Activated naive CD8-positive, alpha-beta T cell treated with anti-CD3 and anti-CD28 coated beads, Interleukin-2, amount 50 U/mL, for 24 hours (primary cell): ENCODE measurements at places on chromosomes 3 and 15.

GRCh38 chr3:136731274-136731884 is 20.8 kb downstream of the STAG1 start:
- H3K27me3 ChIP-seq, result no peaks in the 10 kb centered on the region
- H3K36me3 ChIP-seq, result no peaks in the 10 kb centered on the region
- no peak overlapping the region for H3K4me3 ChIP-seq
- no peak for DNase-seq
- peaks cover 75% of the 10 kb centered on the region for H3K4me1 ChIP-seq
- H3K27ac ChIP-seq, result no peak overlapping the region

DNA sequence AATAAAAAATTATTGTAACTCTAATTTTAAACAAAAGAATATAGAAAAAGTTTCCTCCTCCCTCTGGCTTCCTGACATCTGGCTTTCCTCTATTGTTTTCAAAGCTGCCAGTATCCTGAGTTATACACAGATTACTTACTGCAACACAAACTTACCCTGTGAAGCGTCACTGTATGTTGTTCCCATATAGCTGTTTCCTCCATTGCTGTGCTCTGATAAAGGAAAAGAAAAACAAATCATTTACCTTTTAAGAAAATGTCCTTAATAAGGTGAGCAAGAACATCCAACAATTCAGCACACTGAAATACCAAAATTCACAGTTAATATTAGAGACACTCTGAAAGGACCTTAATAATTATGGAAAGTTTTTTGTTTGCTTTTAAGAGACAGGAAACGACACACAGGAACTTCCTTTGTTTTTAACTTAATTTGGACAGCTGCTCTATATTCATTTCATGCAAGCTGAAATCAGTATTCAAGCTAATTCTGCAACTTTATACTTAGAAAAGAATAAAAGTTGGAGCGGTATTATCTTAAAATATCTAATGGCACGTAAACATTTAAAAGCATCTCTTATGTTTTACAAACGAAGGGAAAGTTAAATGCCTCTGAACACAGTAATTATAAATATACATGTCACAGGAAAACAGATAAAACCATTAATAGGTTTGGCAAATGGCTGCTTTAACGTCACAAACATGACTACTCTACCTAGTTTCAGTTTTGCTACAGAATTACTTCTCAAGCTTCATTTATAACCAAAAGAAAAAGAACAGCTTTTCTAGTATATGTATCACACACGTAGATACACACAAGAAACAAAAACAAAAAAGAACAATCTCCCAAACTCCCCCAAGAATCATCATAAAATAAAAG is 21.5 kb downstream of the TJP1 start:
- no peaks in the 10 kb centered on the region for H3K4me1 ChIP-seq
- no peak for DNase-seq
- no peak overlapping the region for H3K27ac ChIP-seq
- H3K27me3 ChIP-seq, result peaks cover 35% of the 10 kb centered on the region
- H3K4me3 ChIP-seq, result no peak overlapping the region

- H3K4me1 ChIP-seq, result peaks cover 25% of the 10 kb centered on the region
- no peaks in the 10 kb centered on the region for H3K27me3 ChIP-seq
- no peak overlapping the region for H3K27ac ChIP-seq
Observed at GRCh38 chr3:49771340-49771938, 14.9 kb downstream of the IP6K1 start.

DNA sequence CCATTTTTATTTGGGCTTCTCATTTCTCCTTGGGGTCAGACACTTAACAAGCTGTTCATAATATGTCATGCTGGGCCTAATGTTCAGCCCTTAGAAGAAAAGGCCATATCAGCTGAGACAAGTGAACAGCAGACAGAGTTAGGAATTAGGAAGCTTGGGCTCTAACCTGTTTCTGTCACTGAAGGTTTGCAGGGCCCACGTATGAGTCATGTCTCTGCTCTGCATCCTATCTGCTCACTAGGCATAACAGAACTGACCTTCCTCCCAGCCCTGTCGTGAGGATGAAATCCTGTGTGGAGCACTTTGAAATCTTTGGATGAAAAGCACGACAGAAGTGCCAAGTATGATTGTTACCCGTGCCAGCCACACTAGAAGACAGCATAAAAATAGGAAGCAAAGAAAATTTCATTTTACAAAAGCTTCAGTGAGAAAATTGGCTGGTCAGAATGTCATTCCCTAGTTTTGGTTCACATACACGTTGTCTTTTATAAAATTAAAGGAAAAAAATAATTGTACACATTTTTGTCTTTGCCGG is 26.5 kb upstream of the CD47 start:
- no peaks in the 10 kb centered on the region for H3K27me3 ChIP-seq
- DNase-seq, result no peak
- peaks cover 47% of the 10 kb centered on the region for H3K4me1 ChIP-seq
- H3K4me3 ChIP-seq, result no peak overlapping the region
- no peaks in the 10 kb centered on the region for H3K36me3 ChIP-seq
- peak overlapping the region; percentile 55 for H3K27ac ChIP-seq

- no peak overlapping the region for H3K27ac ChIP-seq
- no peaks in the 10 kb centered on the region for H3K36me3 ChIP-seq
- H3K4me1 ChIP-seq, result peaks cover 23% of the 10 kb centered on the region
- H3K27me3 ChIP-seq, result no peaks in the 10 kb centered on the region
- no peak overlapping the region for H3K4me3 ChIP-seq
Observed at GRCh38 chr3:107670986-107671385, 148.2 kb downstream of the BBX start.

DNA sequence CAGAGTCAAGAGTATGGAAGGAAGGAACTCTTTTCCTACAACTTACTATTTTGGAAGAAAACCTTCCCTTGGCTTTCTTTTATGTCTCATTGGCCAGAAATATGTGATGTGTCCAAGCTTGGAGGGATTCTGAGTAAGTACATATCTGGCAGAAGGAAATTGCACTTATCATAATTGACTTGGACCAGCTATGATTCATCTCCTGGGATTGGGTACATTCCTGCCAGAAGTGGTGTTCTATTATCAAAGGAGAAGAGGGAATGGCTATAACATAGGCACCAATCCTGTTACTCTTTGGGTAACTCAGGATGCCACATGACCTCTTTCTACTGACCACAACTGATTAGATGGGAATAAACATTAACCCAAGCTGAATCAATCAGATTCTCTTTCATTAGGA is 13.5 kb upstream of the DAZL start:
- no peaks in the 10 kb centered on the region for H3K36me3 ChIP-seq
- no peaks in the 10 kb centered on the region for H3K4me1 ChIP-seq
- DNase-seq, result no peak
- no peaks in the 10 kb centered on the region for H3K27me3 ChIP-seq
- no peak overlapping the region for H3K27ac ChIP-seq

DNA sequence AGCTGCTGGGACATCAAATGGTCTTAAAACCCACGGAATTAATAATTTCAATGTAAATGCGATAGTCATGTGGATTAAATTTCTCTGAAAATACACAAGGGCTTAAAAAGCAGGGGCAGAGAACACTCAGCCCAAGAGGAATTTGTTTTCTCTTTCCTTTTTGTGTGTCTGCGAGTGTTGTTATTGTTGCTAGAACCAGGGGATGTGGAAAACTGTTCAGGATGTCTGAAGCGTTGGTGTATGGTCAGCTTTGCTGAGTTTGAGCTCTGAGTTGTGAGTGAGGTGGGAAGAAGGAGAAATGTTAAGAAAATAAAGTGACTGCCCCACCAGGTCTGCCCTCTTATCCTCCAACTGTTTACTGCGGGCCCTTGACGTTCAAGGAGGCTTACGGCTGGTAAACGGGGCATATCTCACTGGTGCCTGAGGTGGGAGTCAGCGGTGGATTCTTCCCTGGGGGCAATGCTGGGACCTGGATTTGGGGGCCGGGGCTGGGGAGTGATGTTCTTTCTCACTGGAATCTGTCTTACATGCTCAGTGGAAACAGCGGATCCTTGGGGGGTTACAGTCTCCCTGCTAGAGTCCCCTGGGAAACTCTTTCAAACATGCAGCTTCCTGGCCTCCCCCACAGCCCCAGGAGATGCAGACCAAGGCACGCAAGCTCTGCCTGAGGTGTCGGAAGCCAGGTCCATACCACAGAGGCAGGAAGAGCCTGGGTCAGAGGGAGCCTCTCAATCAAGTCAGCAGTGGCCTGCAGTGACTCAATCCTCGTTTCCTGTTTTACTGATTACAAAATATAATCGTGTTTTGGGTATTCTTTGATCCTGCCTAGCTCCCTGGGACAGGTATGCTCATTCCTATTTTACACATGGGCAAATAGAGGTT is 41.8 kb downstream of the ITGA11 start:
- no peak for DNase-seq
- H3K36me3 ChIP-seq, result no peaks in the 10 kb centered on the region
- H3K4me1 ChIP-seq, result no peaks in the 10 kb centered on the region
- no peak overlapping the region for H3K4me3 ChIP-seq
- H3K27ac ChIP-seq, result no peak overlapping the region

- no peaks in the 10 kb centered on the region for H3K27me3 ChIP-seq
- DNase-seq, result no peak
- no peaks in the 10 kb centered on the region for H3K36me3 ChIP-seq
- no peaks in the 10 kb centered on the region for H3K4me1 ChIP-seq
- no peak overlapping the region for H3K4me3 ChIP-seq
Observed at GRCh38 chr3:174287705-174288104, 571.4 kb upstream of the NAALADL2 start.

GRCh38 chr3:111616417-111617105 is 21.4 kb upstream of the ZBED2 start:
- peaks cover 36% of the 10 kb centered on the region for H3K36me3 ChIP-seq
- H3K4me1 ChIP-seq, result peaks cover 80% of the 10 kb centered on the region
- H3K27ac ChIP-seq, result peak overlapping the region; percentile 93
- peak; percentile 70 for DNase-seq

DNA sequence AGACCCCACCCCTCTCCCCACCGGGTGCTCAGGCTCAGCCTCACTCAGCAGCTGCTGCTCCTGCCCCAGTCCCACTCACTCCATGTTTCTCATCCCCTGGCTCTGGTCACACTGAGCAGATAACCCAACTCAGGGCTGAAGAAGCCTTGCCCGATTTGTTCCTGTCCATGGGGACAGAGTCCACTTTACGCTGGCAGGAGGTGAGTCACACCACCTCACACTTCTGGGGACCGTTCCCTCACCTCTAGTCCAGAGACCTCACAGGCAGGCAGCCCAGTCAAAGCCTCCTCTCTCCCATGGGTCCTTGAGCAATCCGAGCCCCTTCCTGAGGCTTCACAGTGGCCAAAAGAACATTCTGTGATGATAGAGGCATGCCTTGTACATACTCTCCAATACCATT is 1.4 kb downstream of the CIDEC start:
- H3K27ac ChIP-seq, result no peak overlapping the region
- DNase-seq, result no peak
- H3K36me3 ChIP-seq, result no peaks in the 10 kb centered on the region
- no peaks in the 10 kb centered on the region for H3K27me3 ChIP-seq
- H3K4me3 ChIP-seq, result no peak overlapping the region
- H3K4me1 ChIP-seq, result no peaks in the 10 kb centered on the region

- peak overlapping the region; percentile 84 for H3K4me3 ChIP-seq
- H3K27me3 ChIP-seq, result peaks cover 38% of the 10 kb centered on the region
- peaks cover 9% of the 10 kb centered on the region for H3K4me1 ChIP-seq
- H3K27ac ChIP-seq, result peak overlapping the region; percentile 72
Observed at GRCh38 chr3:129605203-129605921, 1.1 kb downstream of the PLXND1 start.

- H3K27ac ChIP-seq, result no peak overlapping the region
- H3K4me3 ChIP-seq, result no peak overlapping the region
- no peaks in the 10 kb centered on the region for H3K27me3 ChIP-seq
- no peak for DNase-seq
Observed at GRCh38 chr15:92687195-92687602, 31.6 kb upstream of the FAM174B start.

DNA sequence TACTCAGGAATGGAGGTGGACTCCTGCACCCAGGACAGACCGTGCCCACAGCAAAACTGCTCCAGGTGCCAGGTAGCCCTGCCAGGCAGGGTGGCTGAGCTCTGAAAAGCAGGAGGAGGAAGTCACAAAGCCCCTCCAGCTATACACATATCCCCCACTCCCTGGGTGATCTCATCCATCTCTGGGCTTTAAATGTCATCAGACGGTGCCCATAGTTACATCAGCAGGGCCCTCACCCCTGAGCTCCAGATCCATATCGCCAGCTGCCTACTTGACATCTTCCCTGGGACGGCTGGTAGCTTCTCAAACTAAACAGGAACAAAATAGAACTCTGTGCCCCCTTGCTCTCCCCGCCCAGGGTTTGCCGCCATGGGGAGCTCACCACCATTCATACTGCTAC is 87.7 kb downstream of the MEGF11 start:
- H3K4me1 ChIP-seq, result no peaks in the 10 kb centered on the region
- no peak overlapping the region for H3K27ac ChIP-seq
- DNase-seq, result no peak

DNA sequence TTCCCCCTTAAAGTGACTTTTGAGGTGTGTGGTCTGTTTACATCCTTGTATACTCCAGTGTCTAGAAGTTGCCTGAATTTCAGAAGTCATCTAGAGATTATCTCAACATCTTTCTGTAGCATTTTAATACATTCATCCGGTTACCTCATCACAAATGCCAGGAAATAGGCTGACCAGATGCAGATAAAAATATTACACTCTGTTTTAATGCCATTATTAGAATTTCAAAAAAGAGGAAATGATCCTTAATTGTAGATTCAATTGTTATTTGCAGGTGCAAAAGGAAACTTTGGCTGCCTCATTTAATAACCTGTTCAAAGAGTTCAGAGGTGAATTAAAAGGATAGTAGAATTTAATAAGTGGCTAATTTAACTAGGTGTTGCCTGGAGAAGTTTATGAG is 290.9 kb downstream of the C3orf38 start:
- H3K4me1 ChIP-seq, result no peaks in the 10 kb centered on the region
- H3K27me3 ChIP-seq, result no peaks in the 10 kb centered on the region
- H3K4me3 ChIP-seq, result no peak overlapping the region
- H3K27ac ChIP-seq, result no peak overlapping the region
- H3K36me3 ChIP-seq, result no peaks in the 10 kb centered on the region

- no peak overlapping the region for H3K4me3 ChIP-seq
- no peaks in the 10 kb centered on the region for H3K36me3 ChIP-seq
Observed at GRCh38 chr3:57116501-57116900, 48.7 kb downstream of the IL17RD start.

DNA sequence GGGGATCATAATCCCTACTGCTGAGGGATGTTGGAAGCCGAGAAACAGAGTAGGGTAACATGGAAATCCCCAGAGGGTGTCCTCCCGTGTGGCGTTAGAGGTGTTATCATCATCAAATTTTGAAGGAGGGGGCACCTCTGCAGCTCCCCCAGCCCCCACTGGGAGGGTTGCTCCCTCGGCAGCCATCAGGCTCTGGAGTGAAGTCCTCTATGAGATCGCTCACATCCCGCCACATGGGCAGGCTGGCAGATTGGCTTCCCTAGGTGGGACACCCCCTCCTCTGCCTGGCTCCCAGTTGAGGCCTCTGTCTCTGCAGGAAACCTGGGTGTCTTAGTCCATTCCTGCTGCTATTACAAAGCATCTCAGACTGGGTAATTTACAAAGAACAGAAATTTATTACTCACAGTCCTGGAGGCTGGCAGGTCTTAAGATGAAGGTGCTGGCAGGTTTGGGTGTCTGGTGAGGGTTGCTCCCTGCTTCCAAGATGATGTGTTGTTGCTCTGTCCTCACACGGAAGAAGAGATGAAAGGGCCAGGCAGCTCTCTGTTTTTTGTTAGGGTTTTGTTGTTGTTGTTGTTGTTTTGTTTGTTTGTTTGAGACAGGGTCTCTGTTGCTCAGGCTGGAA is 120.5 kb downstream of the NUP210 start:
- no peak for DNase-seq
- H3K4me1 ChIP-seq, result peaks cover 8% of the 10 kb centered on the region
- no peaks in the 10 kb centered on the region for H3K36me3 ChIP-seq
